Panc1 (cell line): ENCODE measurements at places on chromosomes 7 and 10. TPM values are rescaled to one million over a fixed set of nuclear protein-coding genes. Genes with fewer than 3 reads are reported as not detected.

DNA sequence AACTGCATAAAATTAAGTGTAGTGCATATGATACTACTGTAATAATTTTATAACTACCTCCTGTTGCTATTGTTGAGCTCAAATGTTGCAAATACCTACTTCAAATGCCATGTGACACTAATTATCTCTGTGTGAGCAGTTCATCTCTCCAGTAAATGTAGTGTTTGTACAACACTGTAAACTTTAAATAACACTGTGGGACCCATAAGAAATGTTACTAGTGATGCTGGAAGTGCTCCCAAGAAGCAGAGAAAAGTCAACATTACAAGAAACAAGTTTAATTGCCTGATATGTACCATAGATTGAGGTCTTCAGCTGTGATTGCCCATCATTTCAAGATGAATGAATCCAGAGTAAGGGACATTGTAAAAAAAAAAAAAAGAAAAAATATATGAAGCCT, 39.9 kb downstream of the RALA start:
- no peak for DNase-seq

GRCh38 chr7:12949060-12949931, 261.9 kb downstream of the ARL4A start:
- no peak for DNase-seq

Gene UCMA
- total RNA-seq: not detected

Gene DDX50
- total RNA-seq: 46.9 TPM

Gene LBX1
- 0.15 TPM for total RNA-seq
